ENCODE measurements at places on chromosomes 11 and 22.

DNA sequence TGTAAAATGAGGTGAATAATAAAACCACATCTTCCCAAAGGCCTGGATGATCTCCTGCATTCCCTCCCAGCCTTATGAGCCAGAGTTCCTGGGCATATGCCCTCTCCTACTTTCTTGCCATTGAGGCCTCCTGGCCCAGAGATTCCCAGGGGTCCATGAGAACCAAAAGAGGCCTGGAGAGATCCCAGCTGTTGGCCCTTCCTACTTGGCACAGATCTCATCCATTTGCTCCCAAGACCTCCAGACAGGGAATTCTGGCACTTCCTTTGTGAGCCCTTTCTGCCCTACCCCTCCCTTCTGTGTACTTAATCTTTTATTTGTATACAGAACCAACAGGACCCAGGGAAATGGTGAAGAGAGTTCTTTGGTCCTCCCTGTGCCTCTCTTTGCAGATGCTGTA lies 21.4 kb downstream of the POU2F3 start:
- DNase-seq: no peak

DNA sequence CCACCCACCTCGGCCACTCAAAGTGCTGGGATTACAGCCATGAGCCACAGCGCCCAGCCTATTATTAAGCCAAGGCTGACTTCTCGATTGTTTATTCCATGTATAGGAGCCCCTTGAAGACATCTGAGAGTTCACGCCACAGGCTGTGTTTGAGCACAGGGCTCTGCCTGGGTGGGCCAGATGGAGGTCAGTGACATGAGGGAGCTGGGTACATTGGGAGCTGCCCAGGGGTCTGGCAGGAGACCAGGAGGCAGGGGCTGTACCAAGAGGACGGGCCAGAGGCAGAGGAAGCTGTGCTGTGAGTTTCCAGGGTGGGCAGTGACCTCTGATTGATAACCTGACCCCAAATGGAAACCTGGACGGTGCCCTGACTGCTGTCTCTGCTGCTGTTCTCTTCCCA lies 5.4 kb downstream of the LMF2 start:
- DNase-seq: no peak

DNA sequence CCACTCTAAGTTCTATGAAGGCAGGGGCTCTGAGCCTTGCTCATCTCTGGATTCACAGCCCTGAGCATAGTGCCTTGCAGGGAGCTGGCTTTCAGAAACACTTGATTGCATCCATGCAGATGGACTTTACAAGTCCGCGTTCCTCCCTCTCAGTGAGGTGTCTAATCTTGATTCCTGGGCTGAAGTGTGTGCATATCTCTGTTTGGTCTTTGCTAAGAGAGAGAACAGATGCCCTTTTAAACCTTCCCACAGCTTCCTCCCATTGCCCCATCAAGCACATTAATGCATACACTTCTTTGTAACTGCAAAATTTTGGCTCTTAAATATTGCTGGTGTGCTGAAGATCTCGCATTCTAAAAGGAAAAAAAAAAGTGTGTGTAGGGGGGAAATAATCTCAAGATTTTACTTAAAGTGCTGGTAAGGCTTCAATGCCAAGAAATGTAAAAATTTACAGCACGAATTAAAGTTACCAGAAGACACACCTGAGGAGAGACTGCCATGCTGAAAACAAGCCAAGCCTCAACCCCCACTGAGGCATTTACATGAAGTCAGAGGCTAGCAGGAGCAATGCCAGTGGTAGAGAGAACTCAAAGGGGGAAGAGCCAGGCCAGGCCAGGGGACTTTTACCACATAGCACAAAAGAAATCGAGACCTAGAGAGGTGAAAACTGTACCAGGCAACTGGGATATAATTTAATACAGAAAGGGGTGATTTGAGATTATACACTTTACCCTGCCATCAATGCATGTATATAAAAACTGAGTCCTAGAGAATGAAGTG lies 492.1 kb downstream of the SOX6 start:
- DNase-seq: no peak

GRCh38 chr11:46672381-46672839 lies 28.0 kb downstream of the ARHGAP1 start:
- DNase-seq: no peak

GRCh38 chr11:132784441-132784840 lies 747.9 kb downstream of the OPCML start:
- DNase-seq: no peak

DNA sequence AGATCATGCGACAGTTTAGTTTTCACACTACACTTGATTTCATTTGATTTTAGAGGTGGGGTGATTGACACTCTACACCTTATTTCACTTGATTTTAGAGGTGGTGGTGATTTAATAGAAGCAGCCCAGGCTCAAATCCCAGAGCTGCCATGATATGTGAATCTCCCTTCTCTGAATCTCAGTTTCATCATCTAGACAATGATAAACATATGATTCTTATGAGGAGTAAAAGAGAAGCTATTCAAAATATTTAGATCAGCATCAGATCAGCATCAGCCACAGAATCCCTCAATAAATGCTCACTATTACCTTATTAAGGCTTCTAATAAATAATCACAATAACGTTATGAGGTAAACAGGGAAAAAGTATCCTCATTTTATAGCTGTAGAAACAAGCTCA lies 98.8 kb downstream of the MSANTD4 start:
- no peak for DNase-seq

All from endothelial cell of umbilical vein (primary cell).